GM12878 (cell line): ENCODE measurements at places on chromosomes 4 and X.

DNA sequence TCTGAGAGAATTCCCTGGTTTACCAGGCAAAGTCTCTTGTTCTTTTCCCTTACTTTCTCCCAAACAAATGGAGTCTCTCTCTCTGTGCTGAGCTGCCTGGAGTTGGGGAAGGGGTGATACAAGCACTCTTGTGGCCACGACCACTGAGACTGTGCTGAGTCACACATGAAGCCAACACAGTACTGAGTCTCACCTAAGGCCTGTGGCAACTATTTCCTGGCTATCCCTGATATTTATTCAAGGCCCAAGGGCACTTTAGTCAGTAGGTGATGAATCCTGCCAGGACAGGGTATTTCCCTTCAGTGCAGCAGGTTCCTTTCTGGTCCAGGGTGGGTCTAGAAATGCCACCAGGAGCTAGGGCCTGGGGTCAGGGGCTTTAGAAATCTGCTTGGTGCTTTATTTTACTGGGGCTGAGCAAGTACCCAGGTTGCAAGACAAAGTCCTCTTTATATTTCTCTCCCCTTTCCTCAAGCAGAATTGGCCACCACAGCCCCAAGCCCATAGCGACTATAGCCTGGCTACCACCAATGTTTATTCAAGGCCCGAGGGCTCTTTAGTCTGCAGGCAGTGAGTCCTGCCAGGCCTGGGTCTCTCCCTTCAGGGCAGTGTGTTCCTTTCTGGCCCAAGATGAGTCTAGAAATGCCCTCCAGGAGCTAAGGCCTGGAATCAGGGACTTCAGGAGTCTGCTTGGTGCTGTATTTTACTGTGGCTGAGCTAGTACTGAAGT is 10.5 kb downstream of the ARL13A start:
- no peak overlapping the region for H3K27ac ChIP-seq
- no peak overlapping the region for H3K4me3 ChIP-seq
- H3K4me1 ChIP-seq: no peaks in the 10 kb centered on the region
- H3K36me3 ChIP-seq: no peaks in the 10 kb centered on the region

- H3K36me3 ChIP-seq: no peaks in the 10 kb centered on the region
- H3K27ac ChIP-seq: no peak overlapping the region
- no peak for DNase-seq
- no peaks in the 10 kb centered on the region; the same call in 1 of the 2 replicates for H3K4me1 ChIP-seq
- no peak overlapping the region for H3K4me3 ChIP-seq
- no peaks in the 10 kb centered on the region for H3K27me3 ChIP-seq
Measured at GRCh38 chr4:9845791-9846493, 64.5 kb downstream of the DRD5 start.

GRCh38 chrX:15973946-15974345 is 119.3 kb upstream of the AP1S2 start:
- H3K36me3 ChIP-seq: no peaks in the 10 kb centered on the region
- H3K27ac ChIP-seq: no peak overlapping the region
- no peaks in the 10 kb centered on the region; the same call in 1 of the 2 replicates for H3K4me1 ChIP-seq
- no peak for DNase-seq
- no peaks in the 10 kb centered on the region for H3K27me3 ChIP-seq
- H3K4me3 ChIP-seq: no peak overlapping the region

DNA sequence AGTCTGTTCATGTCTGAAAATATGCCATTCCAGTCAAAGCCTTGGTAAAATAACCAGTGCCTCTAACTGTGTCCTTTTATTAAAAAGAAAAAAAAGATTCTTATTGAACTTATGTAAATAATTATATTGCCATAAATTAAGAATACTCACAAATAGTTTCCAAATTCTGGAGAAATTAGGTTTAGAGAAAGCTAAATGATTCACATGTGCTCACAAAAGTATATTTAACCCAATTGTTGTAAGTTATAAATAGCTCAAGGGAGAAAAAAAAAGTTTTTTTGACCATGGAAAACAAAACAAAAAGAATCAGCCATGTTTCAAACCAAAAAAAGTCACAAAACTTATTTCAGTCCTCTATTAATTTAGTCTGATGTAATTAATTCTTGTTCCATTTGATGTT is 25.3 kb upstream of the HERC6 start:
- H3K4me1 ChIP-seq: no peaks in the 10 kb centered on the region
- H3K4me3 ChIP-seq: no peak overlapping the region
- no peaks in the 10 kb centered on the region for H3K27me3 ChIP-seq
- DNase-seq: no peak

GRCh38 chr4:20354120-20354519 is 102.4 kb downstream of the SLIT2 start:
- no peaks in the 10 kb centered on the region for H3K4me1 ChIP-seq
- no peak overlapping the region for H3K27ac ChIP-seq
- H3K36me3 ChIP-seq: no peaks in the 10 kb centered on the region
- H3K4me3 ChIP-seq: no peak overlapping the region
- H3K27me3 ChIP-seq: no peaks in the 10 kb centered on the region

DNA sequence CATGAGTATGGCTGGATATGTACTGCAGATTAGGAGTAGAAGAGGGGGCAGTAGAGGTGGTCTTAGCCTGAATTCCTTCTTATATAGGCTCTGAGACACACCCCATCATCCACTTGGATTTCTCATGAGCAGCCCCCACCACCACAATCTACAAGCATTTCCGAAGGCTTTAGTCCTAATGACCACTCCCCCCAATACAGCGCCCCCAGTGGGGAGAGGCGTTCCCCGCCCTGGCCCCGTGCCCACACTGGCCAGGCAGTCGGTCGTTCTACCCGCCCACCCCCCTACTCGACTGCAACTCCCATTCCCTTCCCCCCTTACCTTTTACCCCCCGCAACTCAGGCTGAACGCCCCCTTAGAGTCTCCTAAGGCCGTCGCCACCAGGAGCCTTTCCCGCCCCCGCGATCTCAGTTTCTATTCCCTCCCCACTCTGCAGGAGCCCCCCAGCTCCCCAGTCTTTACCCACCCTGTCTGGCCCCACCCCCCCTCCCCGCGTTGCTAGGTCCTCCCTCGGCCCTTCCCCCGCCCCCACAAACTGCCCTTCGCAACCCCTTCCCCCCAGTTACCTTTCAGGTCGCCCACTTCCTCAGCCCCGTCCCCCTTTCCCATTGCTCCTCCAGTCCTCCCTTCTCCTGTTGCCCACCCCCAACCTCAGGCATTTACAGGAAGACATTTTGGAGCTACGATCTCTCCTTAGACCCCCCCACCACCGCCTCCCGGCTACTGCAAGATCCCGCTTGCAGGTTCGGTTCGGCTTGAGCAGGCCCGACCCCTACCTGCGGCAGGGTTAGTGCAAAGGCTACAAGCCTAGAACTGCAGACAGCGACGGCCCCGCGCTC is 468 bp downstream of the ZMYM3 start:
- H3K4me3 ChIP-seq: peak overlapping the region; percentile 89
- H3K4me1 ChIP-seq: peaks cover 6% of the 10 kb centered on the region; the same call in 1 of the 2 replicates
- DNase-seq: no peak
- peaks cover 5% of the 10 kb centered on the region; the same call in 1 of the 2 replicates for H3K36me3 ChIP-seq

DNA sequence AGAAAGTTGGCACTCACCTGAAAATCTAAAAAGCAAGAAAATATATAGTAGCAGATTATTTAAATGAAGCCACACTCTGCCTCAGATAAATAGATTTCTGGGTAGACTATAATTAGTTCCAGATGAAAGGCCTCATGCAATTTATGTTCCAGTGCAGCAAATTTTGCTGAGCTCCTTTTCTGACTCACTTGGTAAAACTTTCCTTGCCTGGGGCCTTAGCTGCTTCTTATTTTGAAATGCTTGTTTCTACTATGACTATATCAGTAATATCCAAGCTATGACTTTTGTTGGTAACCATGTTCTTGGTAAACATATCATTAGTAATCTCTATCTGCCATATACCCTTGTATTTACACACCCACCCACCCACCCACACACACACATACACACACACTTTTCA is 961.8 kb downstream of the SH3BGRL start:
- H3K27ac ChIP-seq: no peak overlapping the region
- no peak for DNase-seq
- no peaks in the 10 kb centered on the region for H3K36me3 ChIP-seq
- no peaks in the 10 kb centered on the region for H3K27me3 ChIP-seq
- no peak overlapping the region for H3K4me3 ChIP-seq

GRCh38 chr4:124386648-124387047 is 325.9 kb downstream of the ANKRD50 start:
- H3K36me3 ChIP-seq: no peaks in the 10 kb centered on the region
- no peaks in the 10 kb centered on the region for H3K27me3 ChIP-seq
- H3K27ac ChIP-seq: no peak overlapping the region
- no peak overlapping the region for H3K4me3 ChIP-seq
- H3K4me1 ChIP-seq: no peaks in the 10 kb centered on the region

DNA sequence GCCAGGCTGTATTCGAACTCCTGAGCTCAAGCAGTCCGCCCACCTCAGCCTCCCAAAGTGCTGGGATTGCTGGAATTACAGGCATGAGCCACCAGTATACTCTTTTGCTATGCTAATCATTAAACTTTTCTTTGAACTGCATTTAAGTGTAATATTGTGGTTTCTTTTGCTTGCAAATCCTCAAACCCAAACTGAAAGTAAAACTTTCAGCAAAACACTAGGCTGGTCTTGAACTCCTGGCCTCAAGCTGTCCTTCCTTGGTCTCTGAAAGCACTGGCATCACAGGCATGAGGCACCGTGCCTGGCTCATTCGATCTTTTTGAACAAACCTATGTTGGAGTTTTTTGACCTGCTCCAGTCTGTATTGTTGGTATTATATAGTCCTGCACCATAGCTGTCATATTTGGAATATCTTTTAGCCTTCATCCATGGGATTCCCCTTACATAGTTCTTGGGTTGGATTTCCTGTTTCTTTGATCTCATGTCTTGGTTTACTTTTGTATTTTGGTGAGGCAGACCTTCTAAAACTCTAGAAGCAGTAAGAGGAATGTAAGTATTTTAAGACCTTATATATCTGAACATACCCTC is 34.1 kb downstream of the MOB1B start:
- peaks cover 4% of the 10 kb centered on the region; the same call in 1 of the 2 replicates for H3K4me1 ChIP-seq
- no peak overlapping the region for H3K27ac ChIP-seq
- no peaks in the 10 kb centered on the region for H3K36me3 ChIP-seq
- DNase-seq: no peak
- H3K4me3 ChIP-seq: no peak overlapping the region

- H3K4me3 ChIP-seq: no peak overlapping the region
- peaks cover 10% of the 10 kb centered on the region for H3K4me1 ChIP-seq
- peaks cover 3% of the 10 kb centered on the region for H3K36me3 ChIP-seq
- DNase-seq: no peak
Measured at GRCh38 chr4:1352567-1352900, 5.5 kb downstream of the UVSSA start.

DNA sequence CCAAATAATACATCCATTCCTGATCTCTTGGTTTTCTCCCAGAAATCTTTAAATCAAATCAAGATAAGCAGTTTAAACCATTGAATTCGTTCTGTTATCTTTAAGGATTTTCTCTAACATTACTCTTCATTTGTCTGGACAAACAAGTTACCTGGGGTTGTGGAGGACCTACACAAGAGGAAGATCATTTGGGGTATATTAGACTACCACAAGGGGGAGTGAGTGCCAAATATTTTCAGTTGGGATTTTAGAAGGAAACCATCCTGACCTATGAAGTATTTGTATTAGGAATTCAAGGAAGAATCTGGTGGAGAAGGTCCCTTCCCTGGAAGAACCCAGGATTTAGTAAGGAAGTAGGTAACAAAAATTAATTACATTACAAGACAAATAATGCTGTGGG is 12.0 kb upstream of the DCHS2 start:
- no peak overlapping the region for H3K4me3 ChIP-seq
- no peaks in the 10 kb centered on the region; the same call in 1 of the 2 replicates for H3K27me3 ChIP-seq
- H3K4me1 ChIP-seq: no peaks in the 10 kb centered on the region
- no peak overlapping the region for H3K27ac ChIP-seq
- H3K36me3 ChIP-seq: no peaks in the 10 kb centered on the region
- no peak for DNase-seq

GRCh38 chr4:133866328-133866699 is 335.3 kb downstream of the PABPC4L start:
- H3K4me3 ChIP-seq: no peak overlapping the region
- no peaks in the 10 kb centered on the region for H3K4me1 ChIP-seq
- no peaks in the 10 kb centered on the region for H3K27me3 ChIP-seq
- no peak for DNase-seq
